NCI-H460 (cell line): ENCODE measurements at places on chromosomes 2 and 18. TPM values are rescaled to one million over a fixed set of nuclear protein-coding genes. Genes with fewer than 3 reads are reported as not detected.

DNA sequence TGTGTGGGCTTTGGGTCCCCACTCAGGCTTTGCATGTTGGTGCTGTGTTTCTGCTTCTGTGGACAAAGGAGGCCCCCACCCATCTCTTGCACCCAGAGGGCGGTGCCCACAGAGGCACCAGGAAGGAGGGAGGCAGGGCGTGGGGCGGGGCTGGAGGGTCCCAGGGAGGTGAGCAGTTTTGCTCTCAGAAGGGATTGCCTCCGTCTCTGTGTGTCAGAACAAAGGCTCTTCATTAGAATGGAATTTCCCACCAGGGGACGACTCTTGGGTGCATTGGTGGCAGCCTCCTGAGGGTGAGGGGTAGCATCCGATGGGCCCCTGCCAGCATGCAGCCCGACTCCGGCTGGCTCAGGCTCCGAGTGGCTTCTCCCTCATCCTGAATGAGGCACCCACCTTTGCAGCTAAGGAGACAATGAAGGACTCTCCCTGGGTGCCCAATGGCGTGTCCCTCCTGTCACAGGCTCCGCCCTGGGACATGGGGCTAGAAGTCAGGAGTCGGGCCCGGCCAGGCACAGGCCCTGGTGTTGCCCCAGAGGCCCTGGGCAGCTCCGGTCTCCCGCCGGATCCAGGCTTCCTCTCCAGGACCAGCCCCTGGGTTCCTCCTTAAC, 7.0 kb upstream of the ERFE start:
- DNase-seq = no peak

DNA sequence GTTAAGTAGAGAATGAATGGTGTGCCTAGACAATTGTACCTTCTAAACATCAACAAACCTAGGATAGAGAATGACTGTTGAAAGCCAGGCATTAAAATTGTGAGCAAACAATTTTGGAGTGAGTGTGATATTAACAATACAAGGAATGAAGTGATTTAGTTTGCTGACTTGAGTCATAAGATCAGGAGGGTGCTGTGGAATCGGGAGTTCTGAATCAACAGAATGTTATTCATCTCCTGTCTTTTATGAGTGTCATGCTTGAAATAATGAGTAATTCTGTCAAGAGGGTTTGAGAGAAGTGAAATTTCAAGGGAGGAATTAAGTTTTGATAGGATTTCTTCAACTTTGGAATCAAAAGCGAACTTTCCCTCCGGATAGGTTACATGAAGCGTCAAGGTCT, 214.4 kb upstream of the DSEL start:
- no peak for DNase-seq

GRCh38 chr2:238346544-238346943, 26.2 kb downstream of the TRAF3IP1 start:
- no peak for DNase-seq

- no peak for DNase-seq
Measured at GRCh38 chr2:183519371-183520056, 395.3 kb downstream of the NUP35 start.

- no peak for DNase-seq
Measured at GRCh38 chr18:27662537-27662936, 477.4 kb upstream of the CHST9 start.

DNA sequence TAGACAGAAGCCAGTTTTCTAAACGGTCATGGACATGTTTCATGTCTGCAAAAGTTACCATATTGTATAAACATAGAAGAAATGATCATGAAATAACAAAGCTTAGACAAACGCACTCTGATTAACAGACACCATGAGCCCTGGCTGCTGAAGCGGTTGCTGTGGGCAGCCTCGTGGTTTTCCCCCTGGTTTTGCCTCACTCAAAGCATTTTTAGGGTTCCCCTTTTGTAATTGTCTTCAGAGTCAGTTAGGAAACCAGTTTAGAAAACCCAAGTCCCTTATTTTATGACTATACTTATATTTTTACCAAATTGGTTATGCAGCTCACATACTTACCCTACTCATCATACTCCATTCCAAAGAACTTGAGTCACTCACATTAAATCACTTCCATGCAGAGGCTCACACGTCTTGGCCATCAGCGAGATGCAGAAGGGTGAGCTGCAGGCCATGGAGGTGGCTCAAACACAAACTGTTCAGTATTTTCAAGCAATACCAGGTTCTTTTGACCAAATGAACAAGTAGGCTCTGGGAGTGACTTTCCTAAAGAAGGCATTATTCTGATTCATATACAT, 105.6 kb upstream of the SALL3 start:
- no peak for DNase-seq

- no peak for DNase-seq
Measured at GRCh38 chr2:36423619-36424120, 68.1 kb downstream of the CRIM1 start.

Gene INHA
- total RNA-seq = 0.64 and 1.4 TPM in 2 replicates

Gene IL36RN
- not detected in 2 replicates for total RNA-seq

Gene SLC19A3
- 9.7 and 12.3 TPM in 2 replicates for total RNA-seq

Gene PRR30
- not detected in 2 replicates for total RNA-seq

Gene CHRNA1
- total RNA-seq = not detected in 2 replicates

DNA sequence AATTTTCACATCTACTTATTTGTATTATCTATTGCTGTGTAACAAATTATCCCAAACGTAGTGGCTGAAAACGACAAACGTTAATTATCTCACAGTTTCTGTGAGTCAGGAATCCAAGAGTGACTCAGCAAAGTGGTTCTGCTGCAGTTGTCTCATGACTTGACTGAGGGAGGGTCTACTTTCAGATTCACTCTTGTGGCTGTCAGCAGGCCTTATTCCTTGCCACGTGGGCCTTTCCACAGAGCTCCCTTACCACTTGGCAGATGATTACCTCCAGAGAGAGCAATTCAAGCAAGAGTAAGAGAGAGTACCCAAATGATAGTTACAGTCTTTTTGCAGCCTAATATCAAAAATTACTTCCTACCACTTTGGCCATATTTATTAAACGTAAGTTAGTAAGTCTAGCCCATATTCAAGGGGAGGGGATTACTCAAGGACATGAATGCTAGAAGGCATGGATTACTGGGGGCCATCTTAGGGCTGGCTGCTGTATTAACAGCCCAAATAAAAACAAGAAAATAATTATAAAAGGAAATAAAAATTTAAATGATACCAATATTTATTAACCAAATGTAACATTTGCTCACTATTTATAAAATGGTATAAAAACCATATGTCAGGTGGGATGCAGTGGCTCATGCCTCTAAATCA, 48.7 kb upstream of the NBEAL1 start:
- DNase-seq = peak; percentile 89

Gene RTP5
- not detected in 2 replicates for total RNA-seq

Gene KCNE4
- 201 and 213 TPM in 2 replicates for total RNA-seq

GRCh38 chr18:76416911-76417310, 78.1 kb downstream of the ZNF516 start:
- DNase-seq = no peak

DNA sequence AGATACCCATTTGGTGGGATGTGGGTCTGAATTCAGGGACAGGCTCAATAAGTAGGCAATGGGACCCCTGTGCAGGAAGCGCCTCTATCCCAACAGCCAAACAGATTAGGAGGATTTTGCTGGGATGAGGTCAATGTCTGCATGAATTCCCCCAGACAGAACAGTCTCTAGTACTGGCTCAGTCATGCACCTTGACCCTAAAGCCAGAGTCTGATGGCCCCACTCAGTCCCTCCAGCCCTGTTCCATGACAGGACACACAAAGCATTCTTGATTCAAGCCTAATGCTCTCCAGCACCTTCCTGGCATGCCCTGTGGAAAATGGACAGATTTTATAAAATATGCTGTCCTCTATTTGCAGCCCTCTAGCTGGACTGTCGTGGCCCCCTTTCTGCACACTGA, 49.8 kb upstream of the RAB6D start:
- DNase-seq = no peak

DNA sequence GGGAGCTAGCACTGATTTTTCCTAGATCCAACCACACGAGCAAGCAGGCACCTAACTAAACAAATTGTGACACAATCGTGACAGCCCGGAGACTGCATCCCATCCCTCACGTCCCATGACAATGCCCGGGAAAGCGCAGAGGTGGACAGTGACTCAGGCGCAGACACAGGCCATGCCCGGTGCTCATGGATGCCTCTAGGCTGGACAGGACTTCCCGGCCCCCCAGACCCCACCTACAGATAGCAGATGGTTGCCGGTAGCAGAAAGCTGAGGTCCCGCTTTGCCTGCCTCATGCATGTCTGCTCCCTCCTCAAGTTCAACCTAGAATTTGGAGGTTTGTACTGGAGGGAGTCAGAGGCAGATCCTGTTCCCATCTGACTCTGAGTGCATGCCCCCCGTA, 81.0 kb downstream of the TPO start:
- no peak for DNase-seq

DNA sequence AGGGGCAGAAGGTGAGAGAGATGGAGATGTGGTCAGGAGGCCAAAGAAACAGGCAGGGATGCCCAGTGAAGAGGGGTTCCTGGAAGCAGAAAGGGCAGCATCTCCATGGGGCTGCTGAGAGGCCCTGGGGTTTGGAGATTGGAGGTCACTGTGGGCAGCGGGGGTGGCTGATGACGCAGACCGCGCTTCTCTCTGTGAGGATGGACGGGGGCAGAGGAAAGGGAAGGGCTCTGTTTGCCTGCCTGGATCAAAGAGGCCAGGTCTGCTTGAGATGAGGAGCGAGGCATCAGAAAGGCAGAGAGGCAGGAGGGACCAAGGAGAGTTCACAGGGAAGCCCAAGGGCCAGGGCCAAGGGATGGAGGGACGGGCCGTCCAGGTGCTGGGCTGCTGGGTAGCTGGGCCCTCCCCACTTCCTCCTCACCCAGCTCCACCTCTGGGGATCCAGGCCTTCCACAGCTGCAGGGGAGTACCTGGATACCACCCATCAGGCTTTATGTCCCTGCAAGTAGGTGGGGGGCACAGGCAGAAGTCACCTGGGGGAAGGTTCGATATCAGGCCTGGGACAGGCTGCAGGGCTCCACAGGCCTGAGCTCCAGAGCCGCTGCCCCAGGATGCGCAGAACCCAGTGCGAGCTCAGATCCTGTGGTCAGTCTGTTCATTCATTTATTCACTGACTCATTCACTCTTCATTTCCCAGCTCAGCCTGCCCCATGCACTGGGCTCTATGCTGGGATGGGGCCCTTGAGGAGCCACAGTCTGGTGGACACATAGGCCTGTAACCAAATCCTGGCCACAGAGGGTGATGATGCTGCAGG, 30.6 kb downstream of the ADRA2B start:
- no peak for DNase-seq

DNA sequence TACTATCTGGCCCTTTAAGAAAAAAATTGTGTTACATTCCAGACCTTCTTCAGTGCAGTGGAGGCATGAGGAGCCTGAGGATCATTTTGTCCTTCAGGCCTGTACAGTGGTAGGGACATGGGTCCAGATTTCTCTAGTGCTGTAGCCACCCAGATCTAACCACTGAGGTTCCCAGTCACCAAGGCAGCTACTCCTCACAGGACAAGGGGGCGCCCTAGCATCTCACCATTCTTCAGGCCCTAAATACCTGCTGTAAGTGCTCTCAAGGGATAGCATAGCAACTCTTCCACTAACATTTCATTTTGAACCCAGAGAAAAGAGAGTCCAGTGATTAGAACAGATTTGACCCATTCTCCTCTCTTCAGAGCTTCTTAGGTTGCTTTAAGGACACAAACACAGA, 1533.0 kb downstream of the LRP1B start:
- no peak for DNase-seq
